ENCODE measurements at places on chromosomes 2 and 18. TPM values are rescaled to one million over a fixed set of nuclear protein-coding genes. Genes with fewer than 3 reads are reported as not detected.

Gene DSEL
- 53.5 TPM for total RNA-seq

Gene SIX2
- 6.2 TPM for total RNA-seq

Gene OSBPL1A
- total RNA-seq, result 38.6 TPM

Gene ZNF2
- total RNA-seq, result 11.1 TPM

Gene BUB1
- 27.0 TPM for total RNA-seq

Gene GRB14
- total RNA-seq, result 10.4 TPM

Gene ITPRIPL1
- total RNA-seq, result 1.3 TPM

Gene RGPD3
- 0.20 TPM for total RNA-seq

Gene TUBA3E
- not detected for total RNA-seq
